Fibroblast of the conjunctiva (primary cell): ENCODE measurements at places on chromosomes 3 and 15.

DNA sequence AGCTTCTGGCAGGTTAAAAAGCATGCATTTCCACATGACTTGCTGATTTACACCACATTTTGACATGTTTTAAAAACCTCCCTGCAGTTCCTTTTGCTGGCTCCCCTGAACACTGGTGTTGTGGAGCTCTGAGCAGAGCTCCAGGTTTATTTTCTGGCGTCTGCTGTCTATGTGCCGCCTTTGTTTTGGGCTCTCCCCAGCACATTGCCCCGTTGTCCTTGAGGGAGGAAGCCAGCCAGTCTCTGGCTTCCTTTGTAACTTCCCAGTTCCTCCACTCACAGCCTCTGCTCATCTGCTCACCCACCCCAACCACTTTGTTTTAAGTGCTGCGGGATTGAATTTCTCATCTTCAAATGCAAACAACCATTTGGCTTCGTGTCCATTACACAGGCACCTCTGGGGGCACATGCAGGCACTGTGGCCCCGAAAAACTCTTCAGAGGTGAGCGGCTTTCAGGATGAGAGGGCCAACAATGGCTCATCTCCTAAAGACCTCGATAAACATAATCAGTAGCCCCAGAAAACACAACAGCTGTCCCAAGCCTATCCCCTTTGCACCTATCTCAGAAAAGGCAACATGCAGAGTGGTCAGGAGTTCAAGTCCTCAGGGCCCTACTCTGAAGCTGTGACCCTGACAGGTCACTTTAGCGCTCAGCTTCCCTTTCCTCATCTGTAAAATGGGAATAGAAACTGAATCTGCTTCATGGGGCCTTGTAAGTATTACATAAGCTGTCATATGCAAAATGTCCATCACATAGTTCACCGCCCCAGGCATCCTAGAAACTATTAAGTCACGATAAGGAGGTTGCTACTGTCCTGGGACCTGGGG, 1.3 kb upstream of the MEF2A start:
- DNase-seq: no peak

- no peak for DNase-seq
Observed at GRCh38 chr3:115859002-115859807, 235.9 kb downstream of the GAP43 start.

DNA sequence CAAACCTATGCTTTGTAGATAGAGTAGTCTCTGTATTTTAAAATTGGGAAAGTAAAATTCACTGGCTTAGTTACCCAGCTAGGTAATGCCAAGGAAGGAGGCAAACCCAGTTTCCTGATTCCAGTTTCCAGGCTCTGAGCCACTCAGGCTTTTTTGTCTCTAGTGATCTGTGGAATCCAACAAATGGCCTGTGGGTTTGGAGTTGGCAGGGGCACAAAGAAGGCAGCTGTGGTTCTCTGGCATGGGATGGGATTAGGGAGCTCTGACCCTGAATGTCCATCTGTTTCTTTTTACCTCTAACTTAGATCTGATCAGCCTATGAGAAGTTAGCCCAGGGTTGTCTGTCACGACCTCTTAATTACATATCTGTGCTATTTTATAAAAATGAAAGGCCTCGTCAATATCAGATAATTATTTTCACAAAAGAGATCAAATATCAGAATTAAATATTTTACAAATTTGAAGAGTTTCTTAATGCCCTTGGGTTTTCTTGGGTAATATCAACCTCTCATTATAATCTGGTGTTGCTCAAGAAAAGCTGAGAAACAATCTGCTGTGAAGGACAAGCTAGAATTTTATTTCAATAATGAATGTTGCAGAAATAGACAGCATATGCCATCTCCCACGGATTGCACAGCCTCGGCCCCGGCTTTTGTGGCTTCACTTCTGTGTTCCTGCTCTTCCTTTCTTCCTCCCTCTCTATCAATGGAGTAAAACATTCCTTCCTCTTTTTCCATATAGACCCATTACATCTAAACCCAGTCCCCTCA, 63.7 kb upstream of the DAZL start:
- DNase-seq: peak; percentile 13

DNA sequence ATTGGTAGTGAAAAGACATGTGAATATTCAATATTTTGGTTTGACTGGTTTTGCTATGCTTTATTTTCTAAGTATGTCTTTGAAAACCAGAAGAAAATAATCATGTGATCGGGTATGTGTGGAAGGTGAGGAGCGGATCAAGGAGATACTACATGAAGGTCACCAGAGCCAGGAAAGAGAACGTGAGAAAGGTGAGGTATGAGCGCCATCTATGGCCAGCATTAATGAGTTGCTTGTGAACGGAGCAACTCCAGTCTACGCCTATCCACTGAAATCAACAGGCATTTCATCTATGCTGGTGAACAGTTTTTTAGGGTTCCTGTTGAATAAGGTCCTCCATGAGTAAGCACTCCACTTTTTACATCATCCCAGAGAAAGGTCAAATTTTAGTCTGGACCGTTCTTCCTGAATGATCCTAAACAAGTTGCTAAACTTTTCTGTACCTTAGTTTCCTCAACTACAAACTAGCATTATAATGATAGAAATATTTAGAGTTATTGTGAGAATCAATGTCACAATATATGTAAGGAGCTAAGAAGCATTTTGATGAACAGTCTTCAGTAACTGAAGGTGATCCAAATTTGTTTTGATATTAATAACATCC, 1435.2 kb upstream of the CADM2 start:
- DNase-seq: peak; percentile 27

DNA sequence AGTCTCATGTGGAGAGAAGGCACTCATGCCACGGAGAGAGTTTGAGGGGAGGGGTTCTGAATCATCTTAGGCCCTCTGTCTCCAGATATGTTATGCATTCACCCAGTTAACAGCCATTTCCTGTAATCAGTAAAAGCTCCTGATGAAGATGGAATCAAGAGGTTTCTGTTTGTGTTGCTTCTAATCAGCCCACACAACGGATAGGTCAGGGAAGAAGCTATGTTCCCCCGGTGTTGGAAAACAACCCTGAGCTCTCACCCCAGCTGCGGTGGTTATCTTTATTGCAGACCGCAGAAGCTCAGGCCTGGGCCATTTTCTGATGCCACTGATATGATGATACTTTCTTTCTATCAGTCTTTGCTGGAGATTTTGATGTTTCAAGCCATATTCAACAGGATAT, 338.5 kb upstream of the ONECUT1 start:
- DNase-seq: no peak

GRCh38 chr15:70093070-70093469, 4.6 kb downstream of the TLE3 start:
- DNase-seq: no peak

GRCh38 chr15:64776402-64776786, 1.0 kb upstream of the RBPMS2 start:
- DNase-seq: no peak

- no peak for DNase-seq
Observed at GRCh38 chr15:82298520-82298919, 35.9 kb downstream of the SAXO2 start.

DNA sequence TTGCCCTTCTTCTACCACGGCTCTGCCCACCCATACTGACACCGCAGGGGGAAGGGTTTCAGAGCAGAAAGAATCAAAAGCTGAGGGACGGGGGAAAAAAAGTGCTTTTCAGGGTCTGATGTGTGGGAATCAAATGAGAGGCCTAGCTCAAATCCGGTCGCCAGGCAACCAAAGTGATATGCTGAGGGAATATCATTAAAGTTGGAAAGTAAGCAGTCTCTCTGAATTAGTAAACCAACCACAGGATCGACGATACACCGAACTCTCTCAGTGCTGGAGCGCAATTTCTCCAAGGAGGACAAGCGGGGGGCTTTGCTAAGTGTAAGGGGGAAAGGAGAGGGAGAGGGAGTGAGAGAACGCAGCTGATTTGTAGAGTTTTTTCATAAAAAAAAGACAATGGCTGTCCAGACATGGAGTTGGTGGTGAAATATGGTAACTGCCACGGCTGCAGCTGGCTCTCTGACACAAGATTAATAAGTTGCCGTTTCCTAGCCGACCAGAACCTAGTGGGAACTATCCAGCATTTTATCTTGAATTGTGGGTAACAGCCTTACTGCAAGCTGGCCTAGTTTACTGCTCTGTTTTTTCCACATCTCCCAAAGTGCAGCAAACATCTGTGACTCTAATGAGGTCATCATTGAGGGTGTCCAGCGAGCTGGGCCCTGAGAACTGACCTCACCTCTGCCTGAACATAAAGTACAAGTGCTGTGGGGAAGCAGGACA, 530.2 kb downstream of the SOX2 start:
- DNase-seq: no peak

DNA sequence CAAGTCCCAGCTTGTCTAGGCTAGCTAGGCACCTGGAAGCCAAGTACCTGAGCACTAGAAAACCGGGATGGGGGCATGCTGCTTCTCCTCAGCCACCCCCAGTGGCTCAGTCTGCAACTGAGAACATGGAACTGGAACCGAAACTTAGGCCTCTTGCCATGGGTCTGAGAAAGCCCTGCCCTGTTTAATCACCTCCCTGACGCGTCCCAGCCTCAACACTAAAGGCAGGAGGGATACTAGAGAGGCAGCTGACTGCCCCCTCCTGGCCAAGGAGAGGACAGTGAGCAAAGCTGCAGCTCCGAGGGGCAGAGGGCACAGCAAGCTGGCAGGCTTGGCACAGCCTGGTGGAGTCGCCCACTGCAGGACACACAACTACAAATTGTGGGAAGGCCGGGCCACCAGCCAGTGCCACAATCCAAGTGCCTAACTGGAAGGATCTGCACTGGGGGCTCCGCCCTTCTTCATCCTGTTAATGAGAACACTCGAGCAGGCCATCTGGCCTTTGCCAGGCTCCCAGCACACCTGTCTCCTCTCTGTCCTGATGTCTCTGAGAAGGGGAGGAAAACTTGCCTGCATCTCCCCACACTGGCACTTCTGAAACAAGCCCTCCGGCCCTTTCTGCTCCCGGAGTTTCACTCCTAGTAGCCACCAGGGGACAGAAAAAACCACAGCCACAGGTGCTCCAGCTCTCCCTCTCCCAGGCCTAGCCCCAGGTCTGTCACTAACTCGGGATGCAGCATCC, 53.7 kb downstream of the BDH1 start:
- DNase-seq: no peak

GRCh38 chr3:128269006-128269775, 115.9 kb downstream of the EEFSEC start:
- DNase-seq: no peak

DNA sequence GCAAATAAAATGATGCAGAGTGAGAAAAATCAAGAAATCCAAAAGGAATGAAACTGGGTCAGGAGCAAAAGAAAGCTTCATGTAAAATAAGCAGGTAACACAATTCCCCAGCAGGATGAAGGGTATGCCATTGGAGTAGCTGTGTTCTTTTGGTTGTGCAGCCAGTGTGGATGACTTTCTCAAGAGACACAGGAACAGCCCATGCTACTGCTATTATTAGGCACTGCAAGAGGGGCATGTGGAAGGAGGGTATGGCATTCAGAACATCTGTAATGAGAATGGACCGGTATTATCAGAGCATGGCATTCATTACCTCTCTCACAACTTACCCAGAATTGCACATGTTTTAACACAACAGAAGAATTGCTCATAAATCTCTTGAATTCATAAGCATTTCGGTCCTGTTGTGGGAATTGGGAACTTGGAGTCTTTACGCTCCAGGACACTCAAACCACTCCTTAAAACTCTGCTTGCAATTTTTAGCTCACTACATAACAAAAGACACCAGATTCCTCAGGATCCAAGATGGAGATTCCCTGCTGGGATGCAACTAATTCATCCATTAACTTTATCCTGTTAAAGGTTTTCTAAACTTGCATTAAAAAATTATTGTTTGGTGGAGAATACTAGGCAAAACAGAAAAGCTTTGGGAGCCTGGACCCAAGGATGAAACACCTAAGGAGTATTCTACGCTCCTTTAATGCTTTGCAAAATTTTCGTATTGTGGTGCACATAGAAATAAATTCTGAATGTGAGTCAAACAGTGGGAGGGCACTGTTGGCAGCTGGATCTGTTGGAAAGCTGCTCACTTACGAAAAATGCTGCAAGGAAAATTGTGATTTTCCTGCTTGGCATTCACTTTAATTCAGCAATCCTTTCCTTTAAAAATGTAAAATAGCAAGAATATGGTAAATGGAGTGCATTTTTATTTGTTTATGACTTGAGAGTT, 34.6 kb upstream of the CDIN1 start:
- no peak for DNase-seq

GRCh38 chr15:80550908-80551260, 144.2 kb upstream of the ABHD17C start:
- DNase-seq: peak; percentile 31

DNA sequence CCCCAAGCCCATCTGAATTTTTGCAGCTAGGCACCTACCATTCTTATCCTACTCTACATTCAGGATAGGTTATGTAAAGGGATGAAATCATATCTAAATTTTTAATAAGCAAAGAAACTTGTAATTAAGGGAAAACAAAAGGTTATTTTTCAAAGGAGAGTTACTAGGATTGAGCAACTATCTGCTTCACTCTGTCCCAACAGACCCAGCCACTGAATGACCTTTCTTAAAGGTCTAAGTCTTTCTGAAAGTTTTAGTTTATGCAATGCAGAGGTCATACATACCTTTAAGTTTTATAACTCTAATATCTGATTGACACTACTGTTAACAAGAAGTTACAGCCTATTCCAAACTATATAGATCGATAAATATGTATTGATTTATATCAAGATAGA, 209.2 kb upstream of the CTNNB1 start:
- DNase-seq: no peak

DNA sequence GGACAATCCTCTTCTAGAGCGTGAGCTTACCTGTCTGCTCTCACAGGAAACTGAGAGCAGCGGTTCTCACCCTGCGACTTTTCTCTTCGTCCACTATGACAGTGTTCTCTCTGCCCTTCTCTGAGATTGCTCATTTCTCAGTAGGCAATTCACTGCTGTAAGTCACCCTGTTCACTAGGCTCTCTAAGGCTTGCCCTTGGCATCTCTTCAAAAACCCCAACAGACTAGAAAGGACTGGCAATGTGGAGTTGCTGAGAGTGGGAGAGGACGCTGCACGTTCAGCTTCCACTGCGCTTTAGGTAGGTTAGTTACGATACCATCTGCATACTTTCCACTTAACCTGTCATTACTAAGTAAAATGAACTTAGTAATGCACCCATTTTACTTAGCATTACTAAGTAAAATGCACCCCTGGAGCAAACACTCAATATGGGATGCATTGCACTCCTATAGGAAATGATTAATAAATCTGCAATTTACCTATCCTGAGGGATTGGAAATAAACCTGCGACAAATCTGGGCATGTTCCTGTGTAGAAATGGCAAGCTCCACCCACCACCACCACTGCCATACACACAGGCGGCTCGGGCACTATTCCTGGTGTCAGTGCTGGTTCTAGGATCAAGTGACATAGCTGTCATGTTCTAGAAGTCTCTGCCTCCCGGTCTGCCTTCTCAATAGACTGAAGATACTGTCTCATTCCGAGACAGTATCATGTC, 21.4 kb downstream of the XPC start:
- no peak for DNase-seq
